ENCODE measurements at places on chromosomes 4 and X.

DNA sequence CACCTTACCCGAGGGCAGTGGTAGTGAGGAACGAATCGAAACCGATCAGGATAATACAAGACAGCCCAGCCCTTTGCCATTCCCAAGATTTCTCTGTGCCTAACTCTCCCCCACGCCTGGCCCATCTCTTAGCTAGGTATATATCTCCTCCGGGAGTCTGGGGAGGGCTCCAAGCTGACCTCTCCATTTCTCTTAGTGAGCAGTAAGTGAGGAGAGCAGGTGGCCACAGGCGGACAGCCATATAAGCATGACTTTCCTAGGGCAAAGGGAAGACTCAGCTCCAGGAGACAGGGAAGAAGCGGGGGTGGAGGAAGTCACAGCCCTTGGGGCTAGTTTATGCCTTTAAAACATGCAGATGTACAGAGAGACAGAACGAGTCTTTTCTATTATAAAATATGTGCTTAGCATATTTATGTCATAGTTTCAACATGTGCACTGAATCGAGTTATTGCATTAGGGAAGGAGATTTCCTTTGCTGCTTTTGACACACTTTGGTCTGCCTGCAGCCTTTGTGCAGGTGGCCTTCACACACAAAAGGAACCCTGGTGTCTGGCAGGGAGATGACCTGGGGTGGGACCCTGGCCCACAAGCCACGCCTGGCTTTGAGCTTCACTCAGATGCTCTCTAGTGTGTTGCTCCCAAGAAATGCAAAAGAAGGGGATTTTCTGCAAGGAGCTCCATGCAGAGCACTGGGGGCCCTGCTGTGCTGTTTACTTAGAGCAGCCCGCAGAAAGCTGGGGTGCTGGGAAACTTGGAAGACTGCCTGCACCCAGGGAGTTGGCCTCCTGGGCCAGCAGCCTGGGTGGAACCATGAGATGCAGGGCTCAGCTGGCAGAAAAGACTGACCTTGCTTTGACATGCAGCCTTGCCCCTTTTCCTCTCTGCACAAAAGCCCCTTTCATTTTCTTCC lies 613.3 kb downstream of the BCOR start:
- DNase-seq: no peak

GRCh38 chr4:112818594-112818965 lies 181.6 kb downstream of the LARP7 start:
- DNase-seq: no peak

DNA sequence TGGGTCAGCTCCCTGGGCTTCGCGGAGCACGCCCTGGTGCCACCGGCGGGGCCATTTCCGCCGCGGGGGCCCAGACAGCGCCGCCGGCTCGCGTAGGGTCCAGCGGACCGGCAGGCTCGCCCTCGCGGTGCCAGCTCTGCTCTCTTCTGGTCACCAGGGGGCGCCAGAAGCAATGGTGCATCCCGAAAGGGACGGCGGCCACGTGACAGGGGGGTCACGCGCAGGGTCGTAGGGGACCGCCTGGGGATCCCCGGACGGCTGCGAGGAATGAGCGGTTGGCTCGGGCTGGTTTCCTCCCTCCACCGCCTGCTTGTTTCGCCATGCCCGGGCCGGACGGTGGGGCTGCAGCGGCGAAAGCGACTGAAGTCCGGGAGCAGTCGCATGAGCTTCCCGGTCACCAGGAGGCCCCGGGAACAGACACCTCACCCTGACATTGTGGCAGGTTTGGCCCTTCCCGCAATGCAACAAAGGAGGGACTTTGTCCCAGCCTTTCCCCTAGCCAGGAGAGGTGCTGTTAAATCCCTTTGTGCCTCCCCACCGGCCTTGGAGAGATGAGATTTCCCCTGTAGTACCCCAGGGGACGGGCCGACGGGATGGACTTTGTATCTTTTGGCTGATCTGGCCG lies 15.8 kb downstream of the ZCCHC12 start:
- DNase-seq: peak; percentile 41

- no peak for DNase-seq
Observed at GRCh38 chrX:53075011-53075410, 7.2 kb upstream of the TSPYL2 start.

GRCh38 chr4:142467088-142467487 lies 379.0 kb downstream of the INPP4B start:
- DNase-seq: no peak

- no peak for DNase-seq
Observed at GRCh38 chr4:102216666-102217065, 128.6 kb downstream of the SLC39A8 start.

- no peak for DNase-seq
Observed at GRCh38 chr4:70356185-70356584, 4.4 kb upstream of the SMR3A start.

- no peak for DNase-seq
Observed at GRCh38 chrX:115939070-115939469, 231.5 kb upstream of the AGTR2 start.

GRCh38 chr4:128255906-128256305 lies 31.7 kb downstream of the PGRMC2 start:
- no peak for DNase-seq

Data from stimulated activated CD4-positive, alpha-beta T cell treated with anti-CD3 and anti-CD28 coated beads, TNF-alpha, amount 100 ng/mL, for 1 hour (primary cell).